ENCODE measurements at places on chromosomes 2 and 18. TPM values are rescaled to one million over a fixed set of nuclear protein-coding genes. Genes with fewer than 3 reads are reported as not detected.

Gene UGT1A4
- total RNA-seq = not detected

Gene RGPD4
- 0.39 TPM for total RNA-seq

Gene LDLRAD4
- 112 TPM for total RNA-seq

DNA sequence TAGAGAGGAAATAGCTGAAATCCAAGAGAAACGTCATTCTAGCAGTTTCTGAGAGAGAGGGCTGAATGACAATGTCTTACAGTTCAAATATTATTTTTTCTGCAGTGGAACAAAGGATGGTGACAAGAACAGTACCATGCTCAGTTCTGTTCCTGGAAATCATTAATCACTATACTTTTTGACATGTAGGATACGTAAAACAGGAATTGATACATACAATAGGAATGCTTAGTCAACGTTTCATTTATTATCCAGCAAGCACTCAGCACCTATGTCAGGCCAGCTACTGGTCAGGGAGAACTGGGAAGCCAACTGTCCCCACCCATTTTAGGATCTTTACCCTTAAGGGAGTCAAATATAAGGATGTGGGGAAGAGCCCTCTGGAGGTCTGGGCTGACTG lies 114.7 kb downstream of the DHRS9 start:
- peaks cover 13% of the 10 kb centered on the region for H3K27me3 ChIP-seq
- H3K4me3 ChIP-seq = no peak overlapping the region
- DNase-seq = no peak
- no peaks in the 10 kb centered on the region for H3K4me1 ChIP-seq

DNA sequence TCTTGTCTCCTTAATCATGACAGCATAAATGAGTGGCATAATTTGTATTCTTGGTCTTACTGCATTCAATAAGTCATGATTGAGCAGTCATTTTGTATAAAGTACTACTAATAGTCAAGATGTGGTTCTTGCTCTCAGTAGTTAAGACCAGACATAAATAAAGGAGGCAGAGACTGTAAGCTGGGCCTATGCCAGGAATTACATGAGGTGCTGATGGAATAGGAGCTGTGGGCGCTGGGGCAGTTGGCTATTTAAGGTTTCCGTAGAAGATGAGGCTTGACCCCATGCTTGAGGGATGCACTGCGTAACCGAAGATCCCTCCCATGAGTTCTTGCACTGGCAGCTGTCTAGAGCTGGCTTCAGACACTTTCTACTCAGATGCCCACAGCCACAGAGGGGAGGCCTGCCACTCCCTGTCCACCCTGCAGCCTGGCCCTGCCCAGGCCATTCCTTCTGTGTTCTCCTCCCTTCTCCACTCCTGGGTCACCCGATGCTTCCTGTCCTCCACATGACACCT lies 150.9 kb upstream of the REV1 start:
- DNase-seq = no peak
- H3K36me3 ChIP-seq = no peaks in the 10 kb centered on the region
- no peaks in the 10 kb centered on the region for H3K4me1 ChIP-seq
- H3K27ac ChIP-seq = no peak overlapping the region
- peaks cover 17% of the 10 kb centered on the region for H3K27me3 ChIP-seq

- H3K4me1 ChIP-seq = peaks cover 34% of the 10 kb centered on the region
- peaks cover 2% of the 10 kb centered on the region for H3K36me3 ChIP-seq
- peaks cover 11% of the 10 kb centered on the region for H3K27me3 ChIP-seq
- peak overlapping the region; percentile 94 for H3K27ac ChIP-seq
Measured at GRCh38 chr2:15560140-15560987, 770 bp downstream of the NBAS start.

- no peak overlapping the region for H3K27ac ChIP-seq
- H3K4me3 ChIP-seq = no peak overlapping the region
- H3K36me3 ChIP-seq = no peaks in the 10 kb centered on the region
- no peaks in the 10 kb centered on the region for H3K4me1 ChIP-seq
- H3K27me3 ChIP-seq = peaks cover 34% of the 10 kb centered on the region
Measured at GRCh38 chr18:59516356-59517155, 157.5 kb upstream of the LMAN1 start.

Gene GALNT5
- total RNA-seq = not detected

DNA sequence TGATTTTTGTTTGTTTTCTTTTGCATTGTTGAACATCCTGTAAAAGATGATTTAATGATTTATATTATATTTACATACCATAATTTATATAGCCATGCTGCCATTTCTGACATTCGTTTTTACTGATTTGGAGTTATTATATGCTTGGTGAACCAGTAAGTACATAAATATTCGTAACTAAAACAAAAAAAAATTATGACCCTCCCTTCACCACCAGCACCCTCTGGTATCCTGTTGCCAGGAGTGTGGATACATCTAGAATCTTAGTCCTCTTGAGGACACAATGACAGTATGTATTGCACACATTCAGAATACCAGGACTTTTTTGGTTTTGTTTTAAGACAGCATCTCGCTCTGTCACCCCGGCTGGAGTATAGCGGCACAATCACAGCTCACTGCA lies 43.9 kb upstream of the B3GNT7 start:
- H3K27ac ChIP-seq = no peak overlapping the region
- no peak for DNase-seq
- H3K4me1 ChIP-seq = no peaks in the 10 kb centered on the region
- no peak overlapping the region for H3K4me3 ChIP-seq
- peaks cover 30% of the 10 kb centered on the region for H3K27me3 ChIP-seq

DNA sequence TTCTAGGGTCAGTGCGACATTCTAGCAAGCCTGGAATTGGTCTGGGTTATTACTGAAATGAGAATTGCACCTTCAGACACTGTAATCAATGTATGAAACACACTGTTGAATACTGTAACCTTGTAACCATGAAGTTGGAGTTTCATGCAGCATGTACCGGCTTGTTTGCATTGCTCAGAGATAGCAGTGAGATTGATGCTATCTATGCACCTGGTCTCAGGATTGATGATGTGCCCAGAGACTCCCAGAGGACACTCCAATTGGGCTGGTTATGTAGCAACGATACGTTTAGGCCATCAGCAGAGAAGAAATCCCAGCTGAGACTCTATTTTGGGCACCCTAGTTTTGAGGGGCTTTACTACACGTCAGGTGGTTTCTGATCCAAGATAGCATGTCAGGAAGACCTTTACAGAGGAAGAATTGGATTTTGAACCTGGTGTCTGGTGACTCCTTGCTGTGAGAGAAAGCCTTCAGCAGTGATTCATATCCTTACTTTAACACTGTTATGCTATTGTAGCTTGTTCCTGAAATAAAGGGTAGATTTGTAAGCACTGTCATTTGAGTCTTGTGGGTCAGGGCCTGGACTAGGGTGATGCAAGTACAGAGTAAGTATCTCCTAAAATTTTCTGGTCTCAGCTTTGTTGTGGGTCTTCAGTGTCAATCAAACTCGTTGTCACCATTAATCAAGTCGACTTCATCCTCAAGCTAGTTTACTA lies 305.1 kb upstream of the GULP1 start:
- H3K27me3 ChIP-seq = no peaks in the 10 kb centered on the region
- no peak overlapping the region for H3K4me3 ChIP-seq
- no peak overlapping the region for H3K27ac ChIP-seq
- no peaks in the 10 kb centered on the region for H3K36me3 ChIP-seq

DNA sequence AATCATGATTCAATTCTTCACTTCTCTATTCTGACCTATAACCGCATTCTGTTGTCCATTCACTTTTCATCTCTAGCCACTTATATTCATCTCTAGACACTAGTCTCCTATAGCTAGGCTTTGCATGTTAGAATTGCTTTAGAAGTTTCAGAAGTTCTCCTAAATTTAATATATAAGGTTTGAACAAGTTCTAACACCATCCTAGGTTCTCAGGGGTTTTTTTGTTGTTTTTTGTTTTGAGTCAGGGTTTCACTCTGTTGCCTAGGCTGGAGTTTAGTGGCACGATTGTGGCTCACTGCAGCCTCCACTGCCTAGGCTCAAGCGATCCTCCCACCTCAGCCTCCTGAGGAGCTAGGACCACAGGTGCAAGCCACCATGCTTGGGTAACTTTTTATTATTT lies 19.9 kb downstream of the WDSUB1 start:
- H3K27ac ChIP-seq = no peak overlapping the region
- peaks cover 16% of the 10 kb centered on the region for H3K4me1 ChIP-seq
- no peak overlapping the region for H3K4me3 ChIP-seq
- no peak for DNase-seq

GRCh38 chr2:157899125-157899839 lies 23.2 kb upstream of the ACVR1 start:
- peak overlapping the region; percentile 60 for H3K4me3 ChIP-seq
- DNase-seq = no peak
- peaks cover 51% of the 10 kb centered on the region for H3K4me1 ChIP-seq
- no peaks in the 10 kb centered on the region for H3K36me3 ChIP-seq

DNA sequence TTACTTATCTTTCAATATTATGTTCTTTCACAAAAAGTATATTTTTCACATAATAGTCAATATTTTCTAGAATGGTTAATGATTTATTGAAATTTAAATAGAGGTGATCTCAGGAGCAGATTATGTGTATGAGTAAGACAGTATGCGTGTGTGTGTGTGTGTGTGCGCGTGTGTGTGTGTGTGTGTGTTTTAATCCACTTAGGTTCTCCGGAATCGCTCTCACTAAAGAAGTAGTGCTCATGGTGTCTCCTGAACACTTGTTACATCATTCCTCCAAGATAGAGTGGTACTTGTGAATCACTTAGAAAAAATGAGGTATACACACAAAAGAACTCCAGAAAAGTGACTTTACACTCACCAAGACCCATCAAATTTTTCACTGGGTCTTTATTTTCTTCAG lies 91.0 kb upstream of the KCNH7 start:
- no peaks in the 10 kb centered on the region for H3K4me1 ChIP-seq
- H3K36me3 ChIP-seq = no peaks in the 10 kb centered on the region
- H3K27me3 ChIP-seq = no peaks in the 10 kb centered on the region
- no peak for DNase-seq
- H3K4me3 ChIP-seq = no peak overlapping the region
- no peak overlapping the region for H3K27ac ChIP-seq

DNA sequence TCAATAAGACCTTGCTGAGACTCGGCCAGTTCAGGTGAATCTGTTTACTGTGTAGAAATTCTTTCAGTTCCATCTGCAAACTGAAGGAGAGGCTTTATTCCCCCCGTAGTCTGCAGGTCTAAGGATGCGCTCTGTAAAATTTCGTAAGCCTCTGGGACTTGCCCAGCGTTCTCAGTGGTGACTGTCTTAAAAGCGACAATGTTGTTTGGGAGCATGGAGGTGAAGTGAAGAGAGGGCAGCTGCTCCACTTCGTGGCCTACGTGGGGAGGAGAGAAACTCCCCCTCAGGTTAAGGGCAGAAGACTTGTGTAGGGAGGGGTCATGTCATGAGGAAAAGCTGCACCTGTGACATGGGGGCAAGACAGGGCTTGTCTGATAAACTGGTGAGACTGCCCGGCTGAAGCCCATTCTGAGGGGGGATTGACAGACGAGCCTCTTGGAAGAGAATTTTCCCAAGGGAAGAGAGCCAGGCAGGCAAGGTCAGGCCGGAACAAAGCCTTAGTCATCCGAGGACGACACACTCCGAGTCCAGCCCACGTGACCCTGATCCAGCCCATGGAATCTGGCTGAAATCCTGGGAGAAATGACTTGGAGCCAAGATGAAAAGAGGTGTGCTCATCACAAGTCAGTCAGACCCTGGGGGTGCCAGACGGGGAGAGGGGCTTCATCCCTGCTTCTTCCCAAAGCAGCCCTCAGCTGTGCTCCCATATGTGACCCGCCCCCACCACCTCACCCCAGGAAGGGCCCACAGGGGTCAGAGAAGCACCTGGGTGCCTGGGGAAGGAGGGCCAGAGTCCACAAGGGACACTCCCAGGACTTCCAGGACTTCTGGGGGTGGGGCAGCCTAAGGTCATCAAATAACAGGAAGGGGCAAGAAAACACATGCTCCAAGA lies 88.5 kb upstream of the SH3BP4 start:
- no peaks in the 10 kb centered on the region for H3K4me1 ChIP-seq
- peaks cover 2% of the 10 kb centered on the region for H3K36me3 ChIP-seq
- no peak overlapping the region for H3K27ac ChIP-seq
- no peak for DNase-seq
- peaks cover 15% of the 10 kb centered on the region for H3K27me3 ChIP-seq

DNA sequence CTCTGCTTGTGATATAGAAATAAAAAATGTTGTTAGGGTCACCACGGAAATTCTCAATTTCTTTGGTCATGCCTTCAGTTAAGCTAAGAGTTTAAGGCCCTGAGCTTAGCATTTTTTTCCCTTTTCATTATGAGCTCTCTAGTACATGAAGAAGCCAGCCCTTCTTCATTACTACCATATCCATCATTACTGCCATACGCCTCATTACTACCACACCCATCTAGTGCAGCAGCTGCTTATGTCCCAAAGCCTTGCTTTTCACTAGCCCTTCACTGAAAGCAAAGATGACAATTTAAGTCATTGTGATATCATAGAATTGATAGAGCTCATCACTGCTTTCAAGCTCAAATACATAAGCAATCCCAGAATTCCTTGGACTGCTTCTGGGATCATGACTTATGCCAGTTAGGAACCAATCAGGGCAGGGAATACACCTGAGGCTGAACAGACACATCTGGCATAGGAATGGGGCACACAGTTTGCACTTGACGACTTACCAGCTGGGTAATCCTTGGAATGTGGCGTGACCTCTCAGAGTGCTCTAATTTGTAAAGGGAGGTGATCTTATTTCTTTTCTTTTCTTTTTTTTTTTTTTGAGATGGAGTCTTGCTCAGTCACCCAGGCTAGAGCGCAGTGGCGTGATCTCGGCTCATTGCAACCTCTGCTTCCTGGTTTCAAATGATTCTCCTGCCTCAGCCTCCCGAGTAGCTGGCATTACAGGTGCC lies 40.3 kb downstream of the SOWAHC start:
- H3K27ac ChIP-seq = no peak overlapping the region
- peaks cover 36% of the 10 kb centered on the region for H3K27me3 ChIP-seq
- H3K4me1 ChIP-seq = no peaks in the 10 kb centered on the region
